ENCODE measurements at places on chromosomes 11 and 22.

DNA sequence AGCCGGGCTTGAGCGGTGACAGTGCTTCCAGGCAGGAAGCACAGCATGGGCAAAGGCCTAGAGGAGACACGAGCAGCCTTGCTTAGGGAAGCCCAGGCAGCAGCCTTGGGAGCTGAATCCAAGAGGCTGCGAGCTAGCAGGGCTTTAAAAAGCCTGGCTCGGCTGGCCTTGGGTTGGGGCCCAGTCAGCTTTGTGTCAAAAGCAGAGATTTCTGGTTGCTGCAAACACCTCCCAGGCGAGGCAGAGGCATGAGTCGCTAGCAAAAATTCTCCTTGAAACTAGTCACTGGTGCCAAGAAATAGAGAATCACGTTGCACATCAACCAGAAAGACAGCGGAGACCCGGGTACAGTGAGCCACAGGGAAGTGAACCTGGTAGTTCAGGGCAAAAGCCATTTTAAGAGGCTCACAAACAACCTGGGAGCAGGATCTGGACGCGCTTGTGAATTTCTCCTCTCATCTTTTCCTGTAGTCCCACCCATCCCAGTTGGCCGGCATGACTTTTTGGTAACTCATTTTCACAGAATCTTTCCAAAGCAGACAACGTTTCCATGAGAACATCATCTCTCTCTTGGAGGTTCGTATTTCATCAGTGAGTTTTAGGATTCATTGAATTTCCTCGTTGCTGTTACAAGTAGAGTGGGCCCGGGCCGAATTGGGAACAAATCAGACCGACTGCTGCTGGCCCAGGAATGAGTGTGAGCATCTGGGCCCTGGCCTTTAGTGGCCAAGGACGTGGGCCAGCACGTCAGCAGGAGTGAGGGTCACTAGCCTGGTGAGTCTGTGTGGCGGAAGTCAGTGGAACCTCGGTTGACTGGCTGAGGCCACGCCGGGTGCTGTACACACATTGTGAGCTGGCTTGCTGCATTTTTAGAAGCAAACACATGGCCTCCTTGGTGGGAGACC lies 16.4 kb upstream of the FGF4 start:
- H3K36me3 ChIP-seq, result no peaks in the 10 kb centered on the region
- H3K27me3 ChIP-seq, result peaks cover 17% of the 10 kb centered on the region
- no peaks in the 10 kb centered on the region for H3K4me1 ChIP-seq

DNA sequence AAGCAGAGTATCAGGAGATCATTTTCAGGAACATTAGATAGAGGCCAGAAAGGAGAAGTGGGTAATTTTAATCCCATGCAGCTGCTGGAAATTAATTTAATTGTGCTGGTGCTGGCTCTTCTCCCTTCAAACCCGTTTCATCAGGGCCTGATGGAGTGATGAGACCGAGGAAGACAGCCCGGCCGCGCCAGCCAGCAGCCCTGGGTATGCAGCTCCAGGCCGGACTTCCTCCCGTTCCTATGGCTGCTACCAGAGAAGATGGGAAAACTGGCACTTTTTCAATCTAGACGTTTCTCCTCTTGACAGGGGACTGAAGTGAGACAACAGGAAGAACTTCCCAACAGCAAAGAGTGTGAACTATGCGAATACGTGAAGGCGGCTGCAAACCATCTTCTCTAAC lies 24.6 kb upstream of the ZBTB16 start:
- no peak for DNase-seq
- no peak overlapping the region for H3K4me3 ChIP-seq
- H3K4me1 ChIP-seq, result no peaks in the 10 kb centered on the region
- H3K27me3 ChIP-seq, result peaks cover 17% of the 10 kb centered on the region

DNA sequence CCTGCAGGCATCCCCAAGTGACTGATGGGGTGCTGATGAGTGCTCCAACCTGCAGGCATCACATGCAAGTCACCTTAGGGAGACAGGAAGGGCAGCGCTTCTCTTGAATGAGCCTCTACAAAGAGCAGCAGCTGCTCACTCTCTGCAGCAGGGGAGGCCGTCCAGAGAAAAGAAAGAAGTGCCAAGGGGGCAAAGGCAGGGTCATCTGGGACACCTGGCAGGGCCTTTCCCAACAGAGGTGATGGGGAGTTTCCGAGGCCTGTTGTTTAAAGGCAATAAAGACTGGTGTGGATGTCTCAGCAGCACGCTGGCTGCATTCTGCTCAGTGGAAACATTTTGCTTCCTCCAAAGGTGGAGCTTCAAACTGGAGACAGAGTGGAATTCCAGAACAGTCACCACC lies 113.7 kb downstream of the ETS1 start:
- DNase-seq, result no peak
- H3K4me3 ChIP-seq, result no peak overlapping the region
- H3K4me1 ChIP-seq, result peaks cover 30% of the 10 kb centered on the region
- no peak overlapping the region for H3K27ac ChIP-seq
- no peaks in the 10 kb centered on the region for H3K36me3 ChIP-seq
- H3K27me3 ChIP-seq, result peaks cover 50% of the 10 kb centered on the region

DNA sequence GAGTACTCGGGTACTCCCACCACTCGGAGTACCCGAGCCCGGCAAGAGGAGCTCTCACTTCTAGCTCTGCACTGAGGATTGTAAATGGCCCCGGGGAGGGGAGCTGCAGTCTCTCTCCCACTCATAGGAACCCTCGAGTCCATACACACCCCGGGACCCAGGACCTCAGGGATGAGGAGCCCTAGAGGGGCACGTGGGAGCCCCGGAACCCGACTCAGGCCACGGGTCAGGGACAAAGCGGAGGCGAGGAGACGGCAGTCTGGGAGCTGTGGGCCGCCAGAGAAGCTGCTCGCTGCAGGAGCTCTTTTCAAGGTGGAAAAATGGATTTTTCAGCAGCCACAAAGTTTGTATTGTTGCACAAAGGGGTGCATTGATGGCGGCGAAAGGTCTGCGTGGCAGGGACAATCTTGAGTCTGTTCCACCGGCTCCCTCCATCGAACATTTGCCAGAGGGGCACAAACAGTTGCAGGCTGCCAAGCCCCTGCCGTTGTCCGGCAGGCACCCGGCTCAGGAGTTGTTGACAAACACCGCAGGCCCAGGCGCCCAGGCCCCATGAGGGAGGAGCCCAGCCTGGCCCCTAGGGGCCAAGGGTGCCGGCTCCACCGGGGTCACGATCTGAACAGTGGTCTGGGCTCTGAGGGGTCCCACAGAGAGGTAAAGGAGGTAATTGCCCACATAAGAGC lies 5.7 kb upstream of the FLI1 start:
- no peak overlapping the region for H3K27ac ChIP-seq
- H3K4me3 ChIP-seq, result no peak overlapping the region
- no peaks in the 10 kb centered on the region for H3K36me3 ChIP-seq
- H3K27me3 ChIP-seq, result peaks cover 93% of the 10 kb centered on the region
- no peak for DNase-seq

DNA sequence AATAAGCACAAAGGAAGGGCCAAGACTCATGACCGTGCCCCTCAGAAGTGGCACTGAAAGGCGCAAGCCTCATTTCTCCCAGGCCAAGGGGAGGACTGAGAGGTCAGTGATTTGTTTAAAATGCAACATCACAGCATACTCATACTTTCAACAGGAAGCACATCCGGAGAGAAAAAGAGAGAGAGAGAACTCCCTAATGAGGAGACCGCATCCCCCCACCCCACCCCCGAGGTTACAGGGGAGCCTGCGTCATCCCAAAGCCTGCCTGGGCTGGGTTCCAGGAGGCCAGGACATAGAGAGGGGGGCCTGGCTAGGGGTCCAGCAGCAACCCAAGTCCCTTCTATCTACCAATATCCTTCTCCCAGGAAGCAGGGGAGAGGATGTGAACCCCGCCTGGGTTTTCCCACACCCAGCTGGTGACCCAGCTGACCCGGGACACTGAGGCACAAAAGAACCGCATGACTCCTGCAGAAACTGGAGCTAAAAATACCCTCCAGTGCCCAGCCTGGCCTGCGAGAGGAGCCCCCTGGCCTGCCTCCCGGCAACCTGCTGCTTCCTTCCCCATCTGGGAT lies 3.8 kb downstream of the CSNK1E start:
- H3K36me3 ChIP-seq, result peaks cover 8% of the 10 kb centered on the region
- DNase-seq, result no peak
- no peaks in the 10 kb centered on the region for H3K27me3 ChIP-seq
- peaks cover 36% of the 10 kb centered on the region for H3K4me1 ChIP-seq

GRCh38 chr11:100562128-100562527 lies 125.0 kb upstream of the ARHGAP42 start:
- no peak for DNase-seq
- no peak overlapping the region for H3K27ac ChIP-seq
- H3K27me3 ChIP-seq, result no peaks in the 10 kb centered on the region

GRCh38 chr22:30612789-30613188 lies 5.8 kb downstream of the TCN2 start:
- no peaks in the 10 kb centered on the region for H3K27me3 ChIP-seq
- no peak for DNase-seq
- H3K36me3 ChIP-seq, result peaks cover 9% of the 10 kb centered on the region
- H3K27ac ChIP-seq, result no peak overlapping the region
- H3K4me1 ChIP-seq, result peaks cover 3% of the 10 kb centered on the region

- no peak for DNase-seq
- H3K27me3 ChIP-seq, result no peaks in the 10 kb centered on the region
- H3K4me1 ChIP-seq, result no peaks in the 10 kb centered on the region
- H3K27ac ChIP-seq, result no peak overlapping the region
- H3K36me3 ChIP-seq, result peaks cover 3% of the 10 kb centered on the region
Observed at GRCh38 chr22:47356511-47357011, 594.1 kb downstream of the TBC1D22A start.

GRCh38 chr11:61477126-61477525 lies 31.4 kb upstream of the LRRC10B start:
- peaks cover 6% of the 10 kb centered on the region for H3K36me3 ChIP-seq
- no peaks in the 10 kb centered on the region for H3K27me3 ChIP-seq
- H3K4me3 ChIP-seq, result no peak overlapping the region
- no peak overlapping the region for H3K27ac ChIP-seq
- no peak for DNase-seq

DNA sequence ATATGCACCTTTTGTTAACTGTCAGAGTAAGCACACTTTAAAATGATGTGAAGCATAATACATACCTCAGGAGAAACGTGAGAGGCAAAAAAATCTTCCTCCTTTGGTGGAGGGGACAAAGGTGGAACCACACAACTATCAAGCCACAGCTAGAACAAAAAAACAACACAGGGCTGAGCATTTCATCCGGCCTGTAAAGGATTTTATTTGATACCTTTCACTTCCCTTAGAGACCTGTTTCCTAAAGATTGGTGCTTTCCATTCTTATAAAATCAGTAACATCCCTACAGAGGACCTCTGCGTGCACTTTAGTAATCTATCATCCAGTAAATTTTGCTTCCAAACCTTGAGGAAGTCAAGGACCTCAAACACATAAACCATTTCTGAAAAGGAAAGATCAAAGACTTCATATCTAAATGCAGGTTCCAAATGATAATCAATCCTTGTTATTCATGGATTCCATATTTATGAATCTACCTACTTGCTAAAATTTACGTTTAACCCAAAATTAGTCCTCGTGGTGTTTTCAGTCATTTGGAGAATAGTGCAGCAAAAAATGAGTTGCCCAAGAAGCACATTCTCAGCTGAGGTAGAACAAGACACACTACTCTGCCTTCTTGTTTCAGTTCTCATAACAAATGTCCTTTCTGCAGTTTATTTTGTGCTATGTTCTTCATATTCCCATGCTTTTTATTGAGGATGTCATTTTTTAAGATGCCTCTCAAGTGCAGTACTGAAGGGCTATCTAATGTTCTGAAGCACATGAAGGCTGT lies 22.7 kb downstream of the ARFGAP3 start:
- H3K27ac ChIP-seq, result no peak overlapping the region
- no peaks in the 10 kb centered on the region for H3K4me1 ChIP-seq
- H3K4me3 ChIP-seq, result no peak overlapping the region
- H3K27me3 ChIP-seq, result no peaks in the 10 kb centered on the region
